Non-pigmented ciliary epithelial cell (primary cell): ENCODE measurements at places on chromosomes 11 and 22.

- no peak for DNase-seq
These were observed 76.7 kb downstream of the SVIP start for GRCh38 chr11:22752908-22753310.

- no peak for DNase-seq
These were observed 25.9 kb downstream of the SHANK3 start for GRCh38 chr22:50698546-50698945.

DNA sequence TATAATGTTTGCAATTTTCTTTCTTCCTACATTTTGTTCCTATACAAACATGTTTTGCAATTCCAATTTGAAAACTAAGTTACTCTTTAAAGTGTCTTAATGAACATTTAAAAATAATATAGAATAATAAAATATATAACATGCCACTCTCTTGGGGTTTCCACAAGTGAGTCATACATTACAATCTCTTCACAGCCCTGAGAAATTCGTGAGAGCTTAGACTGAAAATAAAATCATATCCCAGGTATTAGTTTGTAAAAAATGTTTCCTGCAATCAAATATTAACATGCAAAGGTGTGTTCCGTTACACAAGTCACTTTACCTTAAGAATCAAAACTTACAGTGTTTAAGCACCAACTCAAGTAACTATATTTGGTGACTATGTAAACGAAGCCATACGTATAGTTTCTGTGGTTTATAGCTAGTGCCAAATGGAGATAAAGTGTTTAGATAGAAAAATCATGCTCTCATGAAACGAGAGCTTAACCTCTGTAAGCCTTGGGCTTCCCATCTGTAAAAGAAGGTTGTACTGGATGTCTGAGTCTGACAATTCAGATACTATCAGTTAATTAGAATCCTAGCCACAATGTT is 253.6 kb upstream of the ANO3 start:
- no peak for DNase-seq

DNA sequence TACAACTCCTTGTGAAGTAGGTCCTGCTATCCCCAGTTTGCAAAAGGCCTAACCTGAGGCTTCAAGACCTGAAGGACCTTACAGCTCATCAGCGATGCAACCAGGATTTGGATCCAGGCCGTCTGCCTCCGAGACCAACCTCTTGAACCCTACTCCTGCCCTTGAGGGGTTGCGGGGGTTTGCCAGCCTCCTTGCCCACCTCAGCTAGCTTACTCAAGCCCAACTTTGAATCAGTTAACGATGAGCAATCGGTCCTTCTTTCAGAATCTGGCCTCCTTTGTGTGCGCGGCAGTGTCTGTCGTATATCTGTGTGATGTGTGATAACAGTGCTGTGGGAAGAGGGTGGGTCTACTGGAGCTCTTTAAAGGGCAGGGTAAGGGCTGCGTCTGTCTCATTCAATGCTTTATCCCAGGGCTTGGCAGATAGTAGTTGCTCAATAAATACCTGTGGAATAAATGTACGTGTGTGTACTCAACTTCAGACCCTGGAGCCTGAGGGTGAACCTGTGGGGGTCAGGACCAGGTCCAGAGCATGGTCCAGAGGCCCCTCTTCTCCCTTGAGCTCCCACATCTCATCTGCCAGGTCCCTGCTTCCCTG is 3.2 kb downstream of the CHRM1 start:
- DNase-seq = no peak

GRCh38 chr11:77259641-77260040 is 41.8 kb downstream of the GDPD4 start:
- no peak for DNase-seq

GRCh38 chr11:1546536-1547466 is 25.3 kb downstream of the DUSP8 start:
- no peak for DNase-seq

DNA sequence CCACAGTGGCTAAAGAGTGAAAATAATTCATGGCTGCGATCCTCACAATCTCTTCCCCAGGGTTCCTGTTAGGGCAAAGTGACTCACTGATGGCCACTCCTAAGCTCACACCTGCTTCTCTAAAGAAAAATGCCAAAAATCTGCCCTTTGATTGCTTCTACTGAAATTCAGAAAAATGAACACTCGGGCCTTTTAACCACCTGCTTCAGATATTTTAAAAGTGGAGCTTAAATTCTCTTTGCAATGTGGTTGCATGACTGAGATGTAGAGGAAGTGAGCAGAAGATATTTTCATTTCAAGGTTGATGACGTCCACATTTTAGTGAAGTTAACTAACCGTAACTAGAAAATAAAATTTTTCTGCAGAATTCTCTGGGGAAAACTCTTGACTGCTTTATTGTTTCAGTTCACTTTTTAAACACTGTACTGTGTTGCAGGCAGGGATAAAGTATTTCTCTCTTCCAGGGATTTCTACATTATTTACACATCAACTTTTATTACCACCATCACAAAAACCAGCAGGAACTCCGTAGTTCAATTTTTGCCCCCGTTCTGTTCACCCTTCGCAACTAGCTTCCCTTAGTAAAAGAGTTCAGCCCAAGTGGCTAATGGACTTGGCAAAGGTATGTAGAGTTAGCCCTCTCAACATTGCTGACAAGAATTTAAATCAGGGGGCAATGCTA is 8.5 kb downstream of the RAB30 start:
- DNase-seq = no peak

- DNase-seq = no peak
These were observed 11.6 kb downstream of the ELF5 start for GRCh38 chr11:34501949-34502348.

GRCh38 chr11:66429983-66430602 is 8.6 kb downstream of the MRPL11 start:
- DNase-seq = no peak

DNA sequence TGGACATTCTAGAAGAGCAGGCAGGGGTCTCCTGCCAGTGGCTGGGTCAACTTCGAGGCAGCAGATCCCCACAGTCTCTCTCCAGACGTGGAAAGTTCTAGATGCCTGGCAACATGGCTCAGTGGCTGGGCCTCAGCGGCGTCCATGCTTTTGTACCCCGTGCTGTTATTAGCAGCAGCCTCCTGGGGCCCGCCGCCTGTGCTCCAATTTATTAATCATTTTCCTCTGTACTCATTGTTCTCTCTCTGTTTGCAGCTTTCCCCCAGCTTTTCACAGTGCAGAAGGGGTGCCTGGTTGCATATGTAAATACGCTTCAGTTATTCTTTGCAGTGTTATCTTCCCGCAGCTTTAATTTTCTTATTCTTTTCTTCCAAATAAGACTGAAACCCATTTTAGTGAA is 515.1 kb downstream of the TBC1D22A start:
- DNase-seq = no peak

DNA sequence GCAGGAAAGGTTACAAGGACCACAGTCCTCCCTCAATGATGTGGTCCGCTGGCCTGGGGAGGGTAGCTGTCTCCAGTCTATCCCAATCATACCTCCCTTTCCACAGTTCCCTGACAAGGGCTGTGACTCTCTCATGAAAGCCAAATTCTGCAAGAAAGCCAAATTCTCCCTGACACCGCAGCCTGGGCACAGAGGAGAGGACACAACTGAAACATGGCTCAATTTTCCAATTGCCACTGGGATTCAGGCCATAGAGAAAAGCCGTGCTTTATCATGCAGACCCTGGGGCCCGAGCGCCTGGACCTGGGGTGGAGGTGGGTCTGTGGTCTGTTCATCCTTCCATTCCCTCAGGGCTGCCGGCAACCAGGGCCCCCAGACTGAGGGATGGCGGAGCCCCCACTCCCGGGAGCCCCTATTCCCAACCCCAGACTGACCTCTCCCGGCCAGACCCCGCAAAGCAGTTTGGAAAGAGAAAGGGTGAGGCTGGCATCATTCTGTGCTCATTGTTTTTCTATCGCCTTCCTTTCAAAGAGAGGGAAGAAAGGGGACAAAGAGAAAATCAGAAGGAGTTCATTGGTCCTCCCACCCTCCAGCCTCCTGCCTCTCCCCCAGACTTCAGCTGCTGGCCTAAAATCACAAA is 239.5 kb downstream of the BUD13 start:
- no peak for DNase-seq

- no peak for DNase-seq
These were observed 97.9 kb upstream of the RTL6 start for GRCh38 chr22:44595841-44596341.

- no peak for DNase-seq
These were observed 644 bp downstream of the SPTY2D1 start for GRCh38 chr11:18633256-18634139.

DNA sequence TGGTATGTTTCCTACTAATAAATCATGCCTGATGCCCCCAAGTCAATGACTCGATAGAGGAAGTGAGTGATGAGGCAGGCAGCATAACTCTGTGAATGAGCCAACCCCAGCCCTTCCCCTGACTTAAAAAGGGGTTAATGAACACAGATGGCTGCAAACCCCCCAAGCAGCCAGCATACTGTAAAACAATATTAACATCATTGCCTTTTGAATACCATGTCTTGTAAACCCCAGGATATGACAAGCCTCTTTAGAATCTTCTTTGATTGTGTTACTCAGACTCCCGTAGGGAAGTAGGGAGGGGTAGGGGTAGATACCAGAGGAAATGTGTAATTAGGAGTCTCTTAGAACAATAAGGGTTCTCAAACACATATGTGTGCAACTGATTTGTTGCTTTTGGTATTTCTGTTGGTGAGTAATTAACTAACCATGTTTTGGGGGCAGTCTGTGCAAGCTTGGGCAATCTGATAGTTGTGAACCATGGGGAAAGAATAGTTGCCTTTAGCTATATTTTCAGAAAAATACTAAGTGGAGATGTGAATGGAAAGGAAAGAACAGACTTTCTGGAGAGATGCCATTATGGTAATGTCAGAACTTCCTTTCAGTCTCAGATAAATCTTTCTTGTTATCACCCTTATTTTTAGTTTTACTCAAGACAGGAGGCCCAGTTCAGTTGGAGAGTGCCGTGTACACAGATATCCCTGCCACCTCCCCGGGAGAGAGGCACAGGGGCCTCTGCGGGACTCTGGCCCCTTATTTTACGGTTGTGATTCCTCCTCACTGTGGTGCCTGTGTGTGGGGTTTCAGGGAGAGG is 701.8 kb downstream of the NTM start:
- peak; percentile 99 for DNase-seq

DNA sequence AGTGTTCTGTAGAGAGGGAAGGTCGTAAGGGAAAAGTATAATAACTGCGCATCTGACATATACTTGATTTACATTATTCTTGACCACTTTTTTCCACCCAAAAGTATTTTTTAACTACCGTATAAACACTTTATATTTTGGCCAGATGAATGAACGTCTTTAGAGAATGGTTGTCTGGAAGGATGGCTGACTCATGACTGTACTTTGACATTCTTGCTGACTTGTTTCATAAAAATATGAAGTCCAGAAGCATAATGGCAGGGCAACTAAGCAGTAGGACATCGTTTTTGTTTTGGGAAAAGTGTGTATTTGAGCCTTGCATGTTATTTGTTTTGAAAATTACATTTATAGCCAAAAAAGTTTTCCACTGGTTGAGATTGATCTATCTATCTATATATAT is 110.0 kb downstream of the OSBP2 start:
- DNase-seq = no peak

- DNase-seq = no peak
These were observed 1491.7 kb upstream of the RAG2 start for GRCh38 chr11:38089726-38090125.

- DNase-seq = peak; percentile 43
These were observed 103.5 kb downstream of the DDX10 start for GRCh38 chr11:108768370-108768769.

DNA sequence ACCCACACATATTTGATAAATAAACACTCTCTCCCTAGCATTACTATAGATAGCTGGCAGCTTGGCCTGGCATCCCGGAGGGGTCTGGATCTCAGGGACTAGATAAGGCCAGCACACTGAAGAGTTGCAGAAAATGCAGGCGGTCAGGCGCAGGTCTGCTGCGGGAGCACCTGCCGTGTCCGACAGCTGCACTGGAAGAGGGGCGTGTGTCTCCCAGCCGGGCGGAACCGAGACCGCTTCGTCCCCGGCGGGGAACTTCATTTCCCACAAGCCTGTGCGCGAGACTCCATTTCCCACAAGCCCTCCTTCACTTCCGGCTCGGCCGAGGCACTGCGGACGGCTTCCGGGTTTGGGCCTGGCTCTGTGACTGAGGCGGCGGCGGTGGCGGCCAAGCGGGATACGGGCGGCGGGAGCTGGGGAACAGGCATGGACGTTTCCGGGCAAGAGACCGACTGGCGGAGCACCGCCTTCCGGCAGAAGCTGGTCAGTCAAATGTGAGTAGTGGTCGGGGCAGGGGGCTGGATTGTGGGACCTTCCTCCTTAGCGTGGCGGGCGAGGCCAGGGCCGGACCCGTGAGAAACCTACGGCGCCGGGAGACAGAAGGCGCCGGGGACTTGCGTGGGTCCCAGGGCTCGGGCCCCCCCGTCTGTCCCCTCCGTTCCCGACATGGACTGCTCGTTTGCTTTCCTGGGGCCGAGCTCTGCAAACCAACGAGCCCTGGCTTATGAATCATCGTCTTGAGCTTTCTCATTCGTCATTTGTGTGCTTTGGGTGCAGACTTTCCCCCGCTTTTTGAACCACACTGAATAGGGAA is at the start of gene MED15:
TSS of gene MED15 (plus strand) at position 358 of the 814 bp plus-strand sequence. CDS start at position 427, 69 bp downstream.
- DNase-seq = peak; percentile 57

DNA sequence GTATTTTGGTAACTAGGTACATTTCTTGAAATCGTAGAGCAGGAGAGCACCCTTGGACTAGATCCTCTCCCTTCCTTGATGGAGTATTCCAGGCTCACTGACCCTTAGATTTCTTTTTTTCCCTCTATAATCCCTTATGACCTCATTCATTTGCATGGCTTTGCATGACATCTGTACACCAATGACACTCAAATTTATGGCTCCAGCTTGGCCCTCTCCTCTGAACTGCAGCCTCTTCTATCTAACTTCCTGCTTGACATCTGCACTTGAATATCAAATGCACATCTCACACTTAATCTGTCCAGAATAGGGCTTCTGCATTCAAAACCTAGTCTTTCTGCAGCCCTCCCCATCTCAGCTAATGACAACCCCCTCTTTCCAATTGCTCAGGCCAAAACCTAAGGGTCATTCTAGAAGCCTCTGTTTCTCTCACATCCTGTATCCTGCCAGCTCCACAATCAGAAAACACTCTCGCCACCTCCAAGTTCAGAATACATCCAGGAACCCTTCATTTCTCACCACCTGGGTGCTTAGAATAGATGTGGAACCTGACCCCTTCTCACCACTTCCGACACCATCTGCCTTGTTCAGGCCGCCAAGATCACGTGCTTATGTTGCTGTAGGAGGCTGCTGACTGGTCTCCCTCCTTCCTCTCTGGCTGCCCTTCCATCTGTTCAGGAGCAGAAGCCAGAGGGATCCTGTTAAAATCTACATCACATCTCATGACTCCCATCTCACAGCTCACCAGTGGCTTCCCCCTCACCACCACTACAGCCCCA is 138.9 kb upstream of the MTNR1B start:
- DNase-seq = no peak

GRCh38 chr11:125382314-125382791 is 113.7 kb downstream of the FEZ1 start:
- no peak for DNase-seq

- no peak for DNase-seq
These were observed 53.3 kb upstream of the LINC01488 start for GRCh38 chr11:69427906-69428880.

GRCh38 chr11:61912530-61912898 is 4.9 kb downstream of the RAB3IL1 start:
- DNase-seq = no peak
